ENCODE measurements at places on chromosomes 3 and 15.

GRCh38 chr3:193932576-193932975 lies 203.4 kb upstream of the HES1 start:
- no peak for DNase-seq

GRCh38 chr3:54165865-54166264 lies 43.5 kb downstream of the CACNA2D3 start:
- no peak for DNase-seq

GRCh38 chr15:49986326-49986725 lies 132.7 kb downstream of the ATP8B4 start:
- DNase-seq, result no peak

DNA sequence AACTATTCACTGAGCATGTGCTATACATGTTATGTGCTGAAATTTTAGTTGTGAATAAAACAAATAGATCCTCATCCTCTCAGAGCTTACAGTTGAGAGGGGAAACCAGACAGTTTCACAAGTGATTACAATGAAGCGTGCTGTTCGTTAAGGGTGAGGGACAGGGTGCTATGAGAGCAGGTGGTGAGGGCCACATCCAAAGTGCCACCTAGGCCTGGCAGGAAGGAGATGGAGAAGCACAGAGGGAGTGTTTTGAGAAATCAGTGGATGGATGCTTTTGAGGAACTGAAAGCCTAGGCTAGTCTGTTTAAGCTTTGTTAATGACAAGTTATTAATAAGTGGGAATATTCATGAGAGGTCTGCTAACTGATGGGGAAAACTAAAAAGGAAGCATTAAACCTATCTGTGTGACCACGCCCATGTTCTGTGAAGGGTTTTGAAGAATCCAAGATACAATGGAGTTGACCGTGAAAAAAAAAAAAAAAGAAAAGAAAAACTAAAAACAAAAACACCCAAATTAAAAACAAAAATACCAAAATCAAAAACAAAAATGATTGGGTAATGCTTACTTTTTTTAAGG lies 7.3 kb downstream of the MCTP2 start:
- no peak for DNase-seq

DNA sequence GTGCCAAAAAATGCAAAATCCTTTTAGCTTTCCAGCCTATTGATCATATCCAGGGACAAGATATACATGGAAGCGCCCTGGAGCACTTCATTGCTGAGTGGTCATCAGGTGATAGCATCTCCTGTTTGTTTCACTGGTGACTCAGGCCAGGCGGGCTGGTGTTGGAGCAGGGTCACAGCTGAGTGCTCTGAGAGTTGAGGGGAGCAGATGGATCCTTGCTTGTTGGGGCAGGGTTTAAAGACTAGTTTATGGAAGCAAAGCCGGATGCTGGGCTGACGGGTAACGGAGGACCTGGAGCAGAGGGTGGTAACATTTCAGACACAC lies 405.0 kb upstream of the TPM1 start:
- no peak for DNase-seq

DNA sequence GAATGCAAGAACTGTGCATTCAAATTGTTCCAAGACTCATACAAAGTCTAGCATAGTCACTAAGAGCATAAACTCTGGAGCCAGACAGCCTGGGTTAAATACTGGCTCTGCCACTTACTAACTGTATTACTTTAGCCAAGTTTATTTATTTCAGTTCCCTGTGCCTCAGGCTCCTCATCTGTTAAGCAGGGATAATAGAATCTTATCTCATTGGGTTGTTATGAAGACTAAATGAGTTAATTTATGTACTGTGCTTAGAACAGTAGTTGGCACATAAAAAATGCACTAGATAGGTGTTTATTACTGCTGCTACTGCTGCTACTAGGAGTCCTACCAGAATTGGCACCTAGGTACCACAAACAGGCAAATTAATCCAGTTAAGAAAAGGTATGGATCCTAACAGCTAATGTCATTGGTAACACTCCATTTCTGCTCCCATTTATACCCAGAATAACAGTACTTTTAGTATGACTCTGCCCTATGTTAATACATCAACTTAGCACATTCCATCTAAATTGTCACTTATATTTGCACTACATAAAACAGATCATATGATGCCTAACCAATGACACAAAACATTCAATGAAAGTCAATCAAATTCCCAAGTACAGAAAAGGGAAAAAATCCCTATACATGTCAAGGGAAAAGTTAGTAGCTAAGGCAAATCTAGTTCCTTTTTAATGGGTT lies 45.7 kb downstream of the GSK3B start:
- DNase-seq, result no peak

DNA sequence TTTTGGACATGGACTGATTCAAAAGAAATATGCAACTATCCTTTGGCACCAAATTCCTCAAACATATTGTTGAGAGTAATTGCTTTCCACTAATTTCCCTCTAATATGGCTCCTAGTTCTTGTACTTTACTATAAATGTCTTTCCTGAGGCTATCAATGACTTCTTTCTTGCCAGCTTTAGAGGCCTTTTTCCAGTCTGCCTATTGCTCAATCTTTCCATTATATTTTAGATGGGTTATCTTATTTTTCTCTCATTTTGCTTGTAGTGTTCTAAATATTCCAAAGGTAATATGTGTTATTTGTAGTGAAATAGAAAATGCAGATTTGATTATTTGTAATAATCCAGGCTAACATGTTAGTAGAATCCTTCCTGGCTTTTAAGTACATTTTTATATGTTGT lies 11.5 kb upstream of the TEX9 start:
- no peak for DNase-seq

DNA sequence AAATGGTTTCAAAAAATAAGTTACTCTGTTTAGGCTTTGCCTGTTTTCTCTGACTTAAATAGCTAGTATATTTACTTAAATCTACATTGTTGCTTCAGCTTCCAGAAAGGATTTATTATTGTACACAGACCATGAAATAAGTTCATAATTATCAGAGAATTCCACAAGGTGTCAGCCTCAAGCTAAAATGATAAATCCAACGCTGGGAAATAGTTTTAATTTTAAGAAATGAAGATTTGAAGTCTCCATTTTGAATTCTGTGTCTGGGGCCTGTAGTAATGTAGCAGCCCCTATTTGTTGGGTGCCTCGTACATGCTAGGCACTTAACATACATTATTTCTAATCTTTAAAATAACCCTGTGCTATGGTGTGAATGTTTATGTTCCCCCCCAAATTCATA lies 92.6 kb upstream of the KCNMB2 start:
- DNase-seq, result no peak

DNA sequence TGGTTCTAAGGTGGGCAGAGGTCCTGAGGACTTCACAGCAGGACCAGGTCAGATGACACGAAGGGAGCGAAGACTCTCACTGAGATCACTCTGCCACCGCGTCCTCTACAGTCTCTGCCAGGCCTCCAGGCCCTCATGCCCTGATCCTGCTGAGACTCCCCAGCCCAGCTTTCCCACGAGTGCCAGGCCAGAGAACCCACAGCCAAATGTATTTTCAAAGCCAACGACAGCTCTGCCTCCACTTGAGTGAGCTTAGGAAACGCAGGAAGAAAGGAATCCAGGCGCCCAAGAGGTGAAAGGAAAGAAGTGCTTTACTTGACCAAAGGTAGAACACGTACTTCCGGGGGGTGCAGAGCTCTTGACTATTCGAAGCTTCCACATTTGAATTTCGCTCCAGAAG lies 275.0 kb downstream of the XXYLT1 start:
- no peak for DNase-seq

- no peak for DNase-seq
Measured at GRCh38 chr3:177179281-177180067, 17.8 kb downstream of the TBL1XR1 start.

DNA sequence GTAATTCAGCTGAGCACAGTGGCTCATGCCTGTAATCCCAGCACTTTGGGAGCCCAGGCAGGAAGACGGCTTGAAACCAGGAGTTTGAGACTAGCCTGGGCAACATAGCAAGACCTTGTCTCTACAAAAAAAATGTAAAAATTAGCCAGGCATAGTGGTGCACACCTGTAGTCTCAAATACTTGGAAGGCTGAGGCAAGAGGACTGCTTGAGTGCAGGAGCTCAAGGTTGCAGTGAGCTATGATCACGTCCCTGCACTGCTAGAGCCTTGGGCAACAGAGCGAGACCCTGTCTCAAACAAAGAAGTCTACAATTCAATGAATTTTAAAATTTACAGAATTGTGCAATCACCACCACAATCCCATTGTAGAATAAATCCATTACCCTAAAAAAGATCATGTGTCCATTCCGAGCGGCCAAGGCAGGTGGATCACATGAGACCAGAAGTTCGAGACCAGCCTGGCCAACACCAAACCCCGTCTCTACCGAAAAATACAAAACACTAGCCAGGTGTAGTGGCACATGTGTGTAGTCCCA lies 45.2 kb downstream of the FBXO22 start:
- DNase-seq, result no peak

DNA sequence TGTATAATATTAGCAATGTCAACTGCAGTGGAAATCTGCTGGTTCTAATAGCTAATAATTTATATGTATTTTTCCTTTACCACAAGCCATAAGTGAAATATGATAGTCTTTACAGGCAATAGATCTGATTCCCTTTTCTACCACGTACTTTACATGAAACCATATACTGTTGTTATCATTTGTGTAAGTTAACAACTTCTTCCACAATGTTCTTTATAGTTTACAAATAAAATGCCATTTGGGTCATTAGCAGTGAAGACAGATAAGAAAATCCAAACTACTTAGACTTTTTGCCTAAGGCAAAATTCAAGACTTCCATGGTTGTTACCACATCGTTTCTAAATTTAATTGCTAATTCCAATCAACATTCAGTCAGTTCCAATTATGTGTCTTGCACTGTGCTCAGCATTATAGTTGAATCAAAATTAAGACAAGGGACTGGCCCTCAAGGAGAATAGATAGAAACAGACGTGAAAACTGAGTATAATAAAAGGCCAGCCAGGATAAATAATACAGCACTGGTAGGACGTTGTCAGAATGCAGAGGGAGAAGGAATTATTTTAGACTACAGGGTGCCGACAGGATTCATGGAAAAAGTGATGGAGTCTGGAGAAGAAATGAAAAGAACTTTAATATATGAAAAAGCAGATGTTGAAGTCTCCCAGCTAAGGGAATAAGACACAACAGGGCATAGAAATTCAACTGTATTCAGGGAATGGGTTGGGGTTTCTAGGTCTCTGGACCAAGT lies 249.8 kb downstream of the ALCAM start:
- DNase-seq, result no peak
